ENCODE measurements at places on chromosomes 12 and 14.

GRCh38 chr12:56877195-56878009, 56.8 kb downstream of the SDR9C7 start:
- no peak for DNase-seq

DNA sequence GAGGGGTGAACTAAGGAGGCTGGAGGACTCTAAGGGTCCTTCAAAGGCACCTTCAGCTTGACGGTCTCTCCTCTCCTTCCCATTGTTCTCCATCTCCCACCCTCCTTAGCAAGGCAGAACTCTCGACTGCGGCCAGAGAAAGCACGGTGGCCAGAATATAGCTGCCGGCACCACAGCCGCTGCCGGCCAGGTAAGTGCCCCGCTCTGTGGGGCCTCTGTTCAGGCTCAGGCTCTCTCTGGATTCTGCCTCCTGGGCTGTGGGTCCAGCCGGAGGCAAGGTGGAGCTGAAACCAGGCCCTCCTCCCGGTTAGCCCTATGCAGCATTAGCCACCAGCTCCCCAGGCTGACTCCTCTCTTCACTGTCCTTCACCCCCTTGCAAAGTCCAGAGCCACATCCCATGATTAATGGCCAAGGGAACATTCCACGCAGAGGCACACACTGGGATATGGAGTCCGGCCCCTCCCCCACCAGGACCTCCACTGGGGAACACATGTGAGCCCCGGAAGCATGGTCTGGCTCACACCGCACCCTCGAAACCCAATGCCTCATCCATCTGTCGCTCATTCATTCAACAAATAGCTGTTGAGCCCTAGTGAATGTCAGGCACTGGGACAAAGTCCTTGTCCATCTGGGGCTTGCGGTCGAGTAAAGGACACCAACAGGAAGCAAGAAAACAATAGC, 25.2 kb downstream of the LTBP2 start:
- DNase-seq, result no peak

DNA sequence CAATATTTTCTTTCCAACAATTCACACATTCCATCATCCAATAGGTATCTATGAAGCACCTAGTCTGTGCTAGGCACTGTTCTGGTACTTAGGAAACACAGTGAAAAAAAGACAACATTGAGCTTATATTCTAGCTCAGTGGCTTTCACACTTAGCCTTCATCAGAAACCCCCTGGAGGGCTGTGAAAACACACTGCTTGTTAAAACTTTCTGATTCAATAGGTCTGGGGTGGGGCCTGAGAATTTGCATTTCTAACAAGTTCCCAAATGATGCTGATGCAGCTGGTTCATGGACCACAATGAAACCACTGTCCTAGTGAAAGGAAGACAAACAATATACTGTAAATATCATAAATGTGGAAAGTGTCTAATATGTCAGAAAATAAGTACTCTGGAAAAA, 5.9 kb downstream of the VTI1B start:
- no peak for DNase-seq

DNA sequence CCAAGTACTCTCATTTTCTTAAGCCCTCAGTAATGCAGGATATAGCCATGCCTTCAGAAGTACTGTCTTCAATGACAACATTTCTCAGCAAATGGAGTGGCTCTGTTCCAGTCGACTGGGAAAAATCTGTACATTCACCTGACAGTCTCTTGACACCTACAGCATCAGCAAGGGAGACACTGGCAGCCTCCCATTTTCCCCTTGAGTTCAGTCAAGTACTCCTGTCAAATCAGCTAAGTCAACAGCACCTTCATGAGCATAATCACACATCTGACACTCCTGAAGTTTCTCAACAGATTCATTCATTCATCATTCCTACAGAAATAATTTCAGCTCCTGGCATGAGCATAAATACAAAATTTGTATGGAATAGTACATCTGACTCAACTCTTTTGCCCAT, 46.1 kb downstream of the INTS13 start:
- no peak for DNase-seq

- no peak for DNase-seq
These were observed 60.1 kb upstream of the DICER1 start for GRCh38 chr14:95217391-95217900.

Data from stimulated activated CD4-positive, alpha-beta T cell treated with anti-CD3 and anti-CD28 coated beads, Interleukin-12 subunit alpha, Interleukin-12 subunit beta, amount 100 ng/mL, for 24 hours (primary cell).